ENCODE measurements at places on chromosomes 6 and 20.

GRCh38 chr6:33276581-33276863 is 401 bp upstream of the B3GALT4 start:
- DNase-seq, result peak; percentile 55

DNA sequence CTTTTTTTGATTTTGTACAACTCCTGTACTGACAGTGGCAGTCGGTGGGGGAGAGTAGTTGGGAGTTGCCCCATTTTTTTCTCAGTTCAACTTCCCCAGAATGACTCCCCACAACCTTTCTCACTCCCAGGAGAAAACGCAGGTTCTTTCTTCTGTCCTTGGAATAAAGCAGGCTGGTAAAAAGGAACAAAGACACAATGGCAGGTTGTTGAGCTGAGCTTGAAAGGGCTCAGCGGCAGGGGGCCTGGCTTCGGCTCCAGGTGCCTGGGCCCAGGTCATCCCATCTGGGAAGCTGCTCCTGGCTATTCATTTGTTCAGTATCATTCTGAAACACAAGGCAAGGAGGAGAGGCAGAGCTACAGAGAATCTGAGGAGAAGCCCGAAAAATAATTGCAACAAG is 46.2 kb downstream of the PROKR2 start:
- no peak for DNase-seq

- no peak for DNase-seq
Measured at GRCh38 chr6:168919470-168920179, 334.0 kb downstream of the THBS2 start.

- no peak for DNase-seq
Measured at GRCh38 chr20:1308067-1308701, 20.8 kb downstream of the SDCBP2 start.

DNA sequence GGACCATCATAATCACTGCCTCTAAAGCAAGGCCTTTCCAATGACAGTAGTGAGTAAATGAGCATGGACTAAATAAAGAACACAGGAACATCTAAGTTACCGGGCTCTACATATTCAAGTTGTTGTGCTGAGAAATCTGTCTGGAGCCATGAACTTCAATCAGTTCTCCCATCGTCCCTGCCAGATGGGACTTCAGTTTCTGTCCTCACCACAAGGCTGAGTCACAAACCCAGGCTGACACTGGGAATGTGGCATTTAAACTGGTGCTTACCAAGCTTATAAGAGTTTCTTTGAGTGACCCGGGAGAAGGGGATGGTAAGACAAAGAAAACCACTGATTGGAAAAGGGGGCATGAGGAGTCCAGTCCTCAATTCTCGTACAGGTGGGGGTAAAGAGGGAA is 497.0 kb downstream of the MAFB start:
- DNase-seq, result no peak

GRCh38 chr6:24858177-24858653 is 59.5 kb upstream of the ARMH2 start:
- peak; percentile 54 for DNase-seq

GRCh38 chr6:35605600-35605999 is 83.1 kb downstream of the FKBP5 start:
- DNase-seq, result no peak

Data from NAMALWA (cell line).